ENCODE measurements at places on chromosomes 2 and 18. TPM values are rescaled to one million over a fixed set of nuclear protein-coding genes. Genes with fewer than 3 reads are reported as not detected.

SPP2 gene
- not detected for total RNA-seq

LTBP1 gene
- 167 TPM for total RNA-seq

NPC1 gene
- total RNA-seq, result 30.4 TPM

ATAD2B gene
- total RNA-seq, result 49.9 TPM

TUBA4B gene
- not detected for total RNA-seq

HRH4 gene
- total RNA-seq, result 0.21 TPM

APLF gene
- total RNA-seq, result 7.9 TPM

REG1A gene
- total RNA-seq, result not detected

ADD2 gene
- 2.8 TPM for total RNA-seq

ATOH8 gene
- 15.7 TPM for total RNA-seq

ANKRD62 gene
- total RNA-seq, result 0.10 TPM

PROKR1 gene
- 1.0 TPM for total RNA-seq

Data from tongue (tissue), 3 donors.